GM12892 (cell line): ENCODE measurements at places on chromosomes 1 and 21.

GRCh38 chr1:88060112-88060673, 623.9 kb upstream of the PKN2 start:
- DNase-seq = no peak

GRCh38 chr1:90348934-90349333, 354.0 kb downstream of the ZNF326 start:
- no peak for DNase-seq

DNA sequence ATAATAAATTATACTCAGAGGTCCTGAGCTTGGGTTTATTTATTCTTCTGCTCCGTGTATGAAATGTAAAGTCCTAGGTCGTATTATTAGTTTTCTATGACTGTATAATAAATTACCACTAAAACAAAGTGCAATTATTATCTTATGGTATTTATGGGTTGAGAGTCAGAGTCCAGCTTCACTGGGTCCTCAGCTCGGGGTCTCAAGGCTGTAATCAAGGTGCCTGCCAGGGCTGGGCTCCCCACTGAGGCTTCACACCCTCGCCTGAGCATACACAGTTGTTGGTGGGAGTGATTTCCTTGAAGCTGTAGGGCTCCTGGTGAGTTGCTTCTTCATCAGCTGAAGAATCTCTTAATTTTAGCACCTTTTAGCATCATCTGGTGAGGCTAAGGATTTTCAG, 15.2 kb downstream of the UBASH3A start:
- no peak for DNase-seq

DNA sequence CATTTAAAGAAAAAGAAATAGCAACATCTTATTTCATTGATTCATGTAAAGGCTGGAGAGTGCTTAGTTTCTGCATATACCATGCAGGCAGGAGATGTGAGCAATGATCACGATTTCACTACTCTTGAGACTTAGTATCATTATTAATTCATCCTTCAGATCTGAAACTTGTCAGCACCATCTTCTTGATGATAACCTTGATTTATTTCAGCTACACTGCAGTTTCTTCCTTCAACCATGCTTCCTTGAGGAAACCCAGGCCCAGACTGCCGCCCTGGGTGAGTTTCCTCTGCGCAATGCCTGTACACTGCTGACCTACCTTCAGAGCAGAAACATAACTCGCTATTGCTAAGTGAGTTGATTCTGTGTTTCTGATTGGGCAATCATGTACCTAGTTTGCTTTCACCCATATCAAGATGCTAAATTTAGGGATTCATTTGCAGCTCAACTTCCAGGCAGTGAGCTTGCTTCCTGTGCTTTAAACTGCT, 13.5 kb upstream of the BCL10 start:
- DNase-seq = no peak

DNA sequence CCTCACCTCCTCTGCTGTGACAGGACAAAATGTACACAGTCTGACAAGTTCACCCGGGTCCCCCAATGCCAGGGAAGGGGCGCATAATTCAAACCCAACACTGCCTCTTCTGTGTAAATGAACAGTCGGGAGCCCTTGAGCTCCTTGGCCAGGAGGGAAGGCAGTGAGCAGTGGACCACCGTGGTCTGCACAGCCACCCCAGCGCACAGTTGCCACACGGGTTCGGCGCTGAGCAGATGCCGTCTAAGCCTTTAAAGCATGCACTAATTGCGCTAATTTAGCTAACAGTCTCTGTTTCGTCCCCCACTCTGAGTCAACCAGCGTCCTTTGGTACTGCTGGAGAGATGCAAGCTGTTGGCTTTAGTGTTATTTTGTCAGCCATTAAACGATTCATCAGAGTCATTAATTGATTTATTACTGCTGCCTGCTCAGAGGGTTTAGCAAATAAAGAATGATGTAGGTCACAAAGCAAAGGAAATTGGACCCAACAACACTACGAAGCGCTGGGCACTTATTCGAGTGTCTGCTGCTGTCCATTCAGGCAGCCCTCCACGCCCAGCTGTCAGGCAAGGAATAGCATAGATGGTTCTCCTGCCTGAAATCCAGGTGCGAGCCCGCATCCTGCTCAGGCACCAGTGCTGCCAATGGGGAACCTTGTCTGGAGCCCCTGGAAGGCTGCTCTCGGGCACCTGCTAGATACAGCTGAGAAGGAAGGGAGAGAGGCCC, 91.5 kb downstream of the MRPL37 start:
- no peak for DNase-seq

DNA sequence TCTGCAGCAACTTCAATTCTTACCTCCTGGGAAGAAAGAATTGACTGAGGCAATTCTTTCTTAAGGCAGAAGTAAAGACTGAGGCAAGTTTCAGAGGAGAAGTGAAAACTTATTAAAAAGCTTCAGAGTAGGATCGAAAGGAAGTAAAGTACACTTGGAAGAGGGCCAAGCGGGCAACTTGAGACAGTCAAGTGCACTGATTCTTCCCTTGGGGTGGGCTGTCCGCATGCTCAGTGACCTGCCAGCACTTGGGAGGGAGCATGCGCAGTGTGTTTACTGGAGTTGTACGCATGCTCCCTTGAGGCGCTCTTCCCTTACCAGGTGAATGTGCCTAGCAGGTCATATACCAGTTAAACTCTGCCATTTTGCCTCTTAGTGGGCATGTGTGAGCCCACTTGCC, 55.3 kb upstream of the NBPF3 start:
- no peak for DNase-seq

DNA sequence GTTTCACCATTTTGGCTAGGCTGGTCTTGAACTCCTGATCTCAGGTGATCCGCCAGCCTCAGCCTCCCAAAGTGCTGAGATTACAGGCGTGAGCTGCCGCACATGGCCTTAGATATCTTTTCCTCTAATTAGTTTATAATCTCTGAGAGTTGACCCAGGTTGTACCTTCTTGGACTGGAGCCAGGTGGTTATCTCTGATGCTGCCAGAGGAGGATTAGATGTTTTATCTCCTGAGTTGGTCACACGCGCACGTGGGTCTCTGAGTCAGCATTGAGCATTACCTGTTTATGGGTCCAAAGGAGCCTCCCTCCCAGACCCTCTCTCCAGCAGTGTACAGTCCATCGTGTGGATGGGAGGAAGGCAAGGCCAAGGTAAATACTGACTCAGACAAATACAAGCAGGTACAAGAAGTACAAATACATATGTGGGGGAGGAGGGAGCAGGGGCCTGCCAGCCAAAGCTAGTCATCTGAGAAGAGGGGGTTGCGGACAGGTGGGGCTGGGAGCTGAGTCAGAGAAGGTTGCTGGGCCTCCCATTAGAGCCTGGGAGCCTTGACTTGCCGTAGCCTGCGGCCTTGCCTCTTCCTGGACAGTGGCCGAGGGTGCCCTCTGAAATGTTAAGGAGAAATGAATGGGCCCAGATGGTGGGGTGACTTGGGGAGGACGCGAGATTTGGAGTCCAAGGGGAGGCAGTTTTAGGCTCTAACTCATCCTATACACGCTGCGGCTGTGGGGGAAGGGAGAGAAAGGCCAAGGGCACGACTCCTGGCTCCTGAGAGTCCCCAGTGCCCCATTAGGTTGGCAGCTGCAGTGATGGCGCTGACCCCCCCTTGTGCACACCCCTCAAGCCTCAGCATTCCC, 13.1 kb downstream of the IL6R start:
- no peak for DNase-seq
